8988T (cell line): ENCODE measurements at places on chromosomes 6 and 20.

DNA sequence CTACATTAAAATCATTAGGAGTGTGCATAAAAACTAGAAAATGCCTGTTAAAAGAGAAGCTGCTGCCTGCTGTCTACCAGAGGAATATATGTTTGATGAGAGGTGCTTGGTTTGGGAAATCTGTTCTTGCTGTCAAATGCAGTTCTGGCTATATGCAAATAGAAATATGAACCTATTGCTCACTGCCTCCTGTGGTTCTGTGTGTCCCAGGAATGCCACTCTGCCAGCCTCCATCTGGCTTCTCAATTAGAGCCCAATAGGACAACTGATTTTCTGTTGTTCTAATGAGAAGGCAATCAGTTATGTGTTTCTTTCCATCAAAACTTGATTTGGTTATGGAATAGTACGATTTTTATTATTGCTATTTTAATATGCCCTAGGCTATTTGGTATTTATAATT is 759.7 kb downstream of the HDGFL1 start:
- no peak for DNase-seq

DNA sequence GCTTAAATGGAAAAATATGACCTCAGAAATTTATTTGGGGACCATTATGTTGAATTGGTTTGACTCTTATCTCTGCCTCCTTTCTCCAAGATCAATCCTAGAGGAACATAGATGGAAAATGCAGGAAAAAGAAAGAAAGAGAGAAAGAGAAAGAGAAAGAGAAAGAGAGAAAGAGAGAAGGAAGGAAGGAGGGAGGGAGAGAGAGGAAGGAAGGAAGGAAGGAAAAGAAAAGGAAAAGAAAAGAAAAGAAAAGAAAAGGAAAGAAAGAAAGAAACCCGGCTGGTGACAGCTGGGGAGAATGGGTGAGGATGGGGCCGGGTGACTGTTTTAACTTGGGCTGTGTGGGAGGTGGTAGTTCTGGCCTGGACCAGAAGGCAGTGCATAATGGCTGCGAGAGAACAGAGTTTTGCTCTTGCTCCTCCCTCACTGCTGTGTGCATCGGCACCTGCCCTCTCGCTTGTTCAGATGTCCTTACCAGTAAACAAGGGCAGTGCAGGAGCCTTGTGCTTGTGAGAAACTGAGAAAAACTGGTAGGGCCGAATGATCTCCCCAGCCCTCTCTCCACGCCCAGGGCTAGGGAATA is 24.7 kb downstream of the GLO1 start:
- DNase-seq, result no peak

GRCh38 chr6:117685359-117685758 is 10.1 kb downstream of the NUS1 start:
- no peak for DNase-seq

DNA sequence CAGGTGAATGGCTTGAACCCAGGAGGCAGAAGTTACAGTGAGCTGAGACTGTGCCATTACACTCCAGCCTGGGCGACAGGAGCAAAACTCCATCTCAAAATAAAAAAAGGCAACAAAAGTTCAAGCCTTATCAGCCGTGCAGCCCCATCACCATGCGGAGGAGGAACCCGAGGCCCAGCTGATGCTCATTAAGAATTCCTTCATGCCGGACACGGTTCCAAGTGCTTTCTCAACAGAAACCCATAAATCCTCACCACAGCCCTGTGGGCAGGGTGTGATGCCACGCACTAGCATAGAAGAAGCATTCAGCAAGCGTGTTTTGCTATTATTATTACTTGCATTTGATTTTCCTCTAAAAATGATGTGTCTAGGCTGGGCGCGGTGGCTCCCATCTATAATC is 56.3 kb downstream of the PREX1 start:
- DNase-seq, result no peak

- no peak for DNase-seq
Observed at GRCh38 chr6:57097596-57097995, 7.6 kb downstream of the ZNF451 start.

- DNase-seq, result no peak
Observed at GRCh38 chr20:60389882-60390281, 431.7 kb downstream of the CDH26 start.

DNA sequence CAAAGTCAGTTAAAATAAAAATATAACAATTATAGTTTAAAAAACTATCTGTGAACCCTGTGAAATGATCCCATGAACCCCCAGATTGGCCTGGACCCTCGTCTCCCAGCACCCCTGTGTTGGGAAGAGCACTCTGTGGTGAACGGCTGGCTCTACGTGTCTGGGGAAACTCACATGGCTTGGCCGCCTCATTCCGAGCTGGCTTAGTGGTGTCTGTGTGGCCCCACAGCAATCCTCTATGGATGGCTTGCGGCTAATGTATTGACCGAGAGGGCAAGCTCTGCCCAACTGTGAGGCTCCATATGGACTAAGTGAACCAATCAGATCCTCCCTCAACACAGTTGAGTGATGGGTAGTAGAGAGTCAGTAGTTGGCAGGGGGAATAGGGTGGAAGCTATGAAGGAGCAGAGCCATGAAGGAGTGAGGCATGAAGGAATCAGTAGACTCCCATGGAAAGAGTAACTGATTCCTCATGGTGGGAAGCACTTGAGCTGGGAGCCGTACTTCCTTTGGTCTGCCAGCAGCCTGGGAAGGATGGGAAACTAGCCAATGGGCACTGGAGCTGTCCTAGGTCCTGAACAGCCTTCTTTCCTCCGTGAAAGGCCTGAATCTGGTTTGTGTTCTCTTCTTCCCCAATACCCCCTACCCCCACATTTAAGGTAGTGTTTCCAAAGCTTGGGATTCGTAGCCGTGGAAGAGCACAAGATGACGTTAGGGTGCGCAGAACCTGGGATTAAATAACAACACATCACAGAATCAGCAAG is 21.6 kb upstream of the ZNF831 start:
- DNase-seq, result no peak

DNA sequence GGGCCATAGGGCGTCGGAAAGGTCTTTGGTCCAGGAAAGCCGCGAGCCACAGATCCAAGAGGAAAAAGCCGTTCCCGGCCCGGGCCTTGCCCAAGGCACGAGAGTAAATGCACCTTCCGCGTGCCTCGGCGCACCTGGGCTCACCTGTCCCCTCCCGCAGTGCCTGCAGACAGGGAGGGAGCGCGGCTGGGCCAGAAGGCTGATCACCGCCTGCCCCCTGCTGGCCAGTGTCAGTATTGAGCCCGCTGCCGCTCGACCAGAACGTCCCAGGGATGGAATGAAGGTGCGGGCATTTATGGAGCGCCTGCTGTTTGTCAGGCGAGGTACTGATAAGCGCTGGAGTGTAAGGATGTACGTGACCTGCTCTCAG is 679 bp upstream of the LPIN3 start:
- peak; percentile 72 for DNase-seq

- no peak for DNase-seq
Observed at GRCh38 chr6:147624946-147625515, 116.5 kb downstream of the SAMD5 start.

- no peak for DNase-seq
Observed at GRCh38 chr20:50694379-50695134, 3.2 kb upstream of the RIPOR3 start.

DNA sequence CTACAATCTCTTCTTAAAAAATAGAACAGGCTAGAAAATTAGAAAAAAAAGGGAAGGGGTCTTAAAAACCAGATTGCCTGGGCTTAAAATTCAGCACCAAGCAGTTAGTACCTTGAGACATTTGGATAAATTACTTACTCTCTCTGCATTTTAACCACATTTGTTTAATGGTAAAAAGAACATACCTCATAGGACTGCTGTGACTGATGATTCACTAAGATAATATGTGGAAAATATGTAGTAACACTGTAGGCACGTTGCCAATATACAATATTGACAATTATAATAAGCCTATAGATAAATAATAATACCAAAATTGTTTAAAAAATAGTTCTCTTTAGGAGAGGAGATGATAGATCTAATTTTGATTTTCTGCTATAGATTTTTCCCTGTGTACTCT is 750.4 kb downstream of the TENT5A start:
- DNase-seq, result no peak

DNA sequence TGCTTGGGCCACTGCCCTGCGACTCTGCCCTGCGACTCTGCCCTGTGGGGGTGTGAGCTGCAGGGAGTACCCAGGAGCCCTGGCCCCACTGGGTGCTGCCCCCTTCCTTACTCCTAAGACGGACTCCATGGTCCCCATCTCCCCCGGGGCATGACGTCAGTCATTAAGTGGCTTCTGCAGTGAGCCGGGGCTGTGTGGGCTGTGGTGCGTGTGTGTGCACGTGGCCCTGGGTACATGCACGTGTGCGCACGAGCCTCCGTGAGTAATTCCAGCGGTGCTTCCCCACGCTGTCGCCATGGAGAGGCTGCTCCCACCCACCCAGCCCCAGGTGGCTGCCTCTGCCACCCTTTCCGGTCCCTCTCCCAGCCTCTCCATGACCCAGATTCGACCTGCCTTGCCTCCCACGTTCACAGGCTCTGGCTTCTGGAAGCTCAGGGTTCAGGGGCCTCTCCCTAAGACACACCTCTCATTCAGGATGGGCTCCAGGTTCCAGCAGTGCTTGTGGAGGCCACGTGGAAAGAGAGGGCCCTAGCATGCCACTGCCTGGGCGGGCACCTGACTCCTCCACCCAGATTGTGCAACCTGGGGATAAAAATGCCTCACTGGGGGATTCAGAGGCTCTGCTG is 88.3 kb downstream of the DLGAP4 start:
- DNase-seq, result no peak

GRCh38 chr20:32521780-32522525 is 63.2 kb downstream of the NOL4L start:
- DNase-seq, result peak; percentile 83
